Type B pancreatic cell (in vitro differentiated cells): ENCODE measurements at places on chromosomes 7 and 10. TPM values are rescaled to one million over a fixed set of nuclear protein-coding genes. Genes with fewer than 3 reads are reported as not detected.

HMX2 gene
- total RNA-seq, result 0.19 TPM in 1 of 2 replicates, not detected in the other

CNPY1 gene
- not detected in 2 replicates for total RNA-seq

GRCh38 chr10:30459283-30459682, 25.3 kb downstream of the MAP3K8 start:
- DNase-seq, result no peak

TCAF2 gene
- 3.5 and 9.3 TPM in 2 replicates for total RNA-seq

HDAC9 gene
- 6.8 and 8.9 TPM in 2 replicates for total RNA-seq

SLC13A1 gene
- total RNA-seq, result 0.07 and 0.14 TPM in 2 replicates

DNA sequence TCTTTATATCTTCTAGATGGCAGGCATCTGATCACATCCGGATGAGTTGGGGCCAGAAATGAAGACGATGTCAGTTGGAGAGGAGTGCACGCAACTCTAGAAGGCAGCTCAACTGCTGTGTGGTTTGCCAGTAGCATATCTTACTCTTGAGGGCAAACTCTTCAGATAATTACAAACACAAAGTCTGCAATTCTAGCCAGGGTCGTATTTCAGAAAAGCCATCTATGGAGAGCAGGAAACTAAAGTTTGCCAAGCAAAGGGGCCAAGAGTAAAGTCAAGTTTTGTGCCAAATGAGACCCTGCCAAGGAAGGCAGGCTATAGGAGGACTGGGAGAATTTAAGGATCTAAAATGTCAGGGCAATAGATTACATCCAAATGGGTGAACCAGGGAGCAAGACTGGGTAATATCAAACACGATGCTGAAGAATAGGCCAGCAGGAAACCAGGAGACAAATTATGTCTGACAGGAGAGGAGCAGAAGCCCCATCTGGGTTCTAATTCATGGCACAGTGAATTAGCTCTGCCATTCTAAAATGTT, 312.5 kb upstream of the SEMA3C start:
- DNase-seq, result no peak

CYP2W1 gene
- 13.6 and 15.3 TPM in 2 replicates for total RNA-seq

SLC13A4 gene
- 5.2 and 11.3 TPM in 2 replicates for total RNA-seq

- no peak for DNase-seq
Observed at GRCh38 chr10:22646388-22646853, 68.0 kb downstream of the PIP4K2A start.

DNA sequence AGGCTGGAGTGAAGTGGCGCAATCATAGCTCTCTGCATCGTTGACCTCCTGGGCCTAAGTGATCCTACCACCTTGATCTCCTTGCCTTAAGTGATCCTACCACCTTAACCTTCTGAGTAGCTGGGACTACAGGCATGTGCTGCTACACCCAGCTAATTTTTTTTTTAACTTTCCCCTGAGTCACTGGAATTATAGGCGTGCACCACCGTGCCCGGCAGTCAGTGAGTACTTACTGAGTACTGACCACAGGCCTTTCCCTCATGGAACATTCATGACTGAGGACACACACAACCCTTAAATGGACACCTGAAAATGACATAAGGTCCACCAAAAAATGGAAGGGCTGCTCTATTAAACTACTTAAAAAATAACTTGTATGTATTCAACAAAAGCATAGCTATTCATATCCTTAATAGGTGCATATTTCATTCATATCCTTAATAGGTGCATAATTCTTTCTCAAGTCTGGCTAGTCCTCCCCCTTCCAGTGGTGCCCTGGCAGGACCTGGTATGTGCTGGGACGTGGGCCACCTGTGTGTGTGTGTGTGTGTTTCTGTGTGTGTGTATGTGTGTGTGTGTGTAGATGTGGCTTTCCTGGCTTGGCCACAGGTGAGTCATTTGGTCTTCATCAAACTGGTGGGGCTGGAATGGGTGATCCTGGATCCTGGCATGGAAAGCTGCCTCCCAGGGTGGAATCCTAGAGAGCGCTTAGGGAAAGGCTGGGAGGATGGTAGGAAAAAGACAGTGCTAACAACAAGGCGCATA, 3.5 kb downstream of the FAM180A start:
- DNase-seq, result no peak

DNA sequence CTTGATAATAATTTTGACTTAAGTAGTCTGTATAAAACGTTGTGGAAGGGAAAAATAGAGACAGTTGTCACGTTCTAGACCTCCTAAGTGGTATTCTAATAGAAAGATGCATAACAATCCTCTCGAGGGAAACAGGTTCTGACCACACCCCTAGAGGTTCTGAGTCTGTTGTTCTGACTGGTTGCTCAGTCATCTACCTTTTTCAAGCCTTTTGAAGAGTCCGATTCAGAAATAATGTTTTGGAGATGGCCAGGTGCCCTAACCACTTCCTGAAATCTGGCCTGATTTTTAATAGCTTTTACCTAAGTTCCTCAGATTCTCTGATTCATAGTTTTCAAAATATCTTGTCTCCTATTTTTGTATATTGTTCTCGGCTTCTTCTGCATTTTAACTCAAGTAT, 175.6 kb downstream of the HDAC9 start:
- no peak for DNase-seq

GRCh38 chr10:119178372-119179119, at the start of gene PRDX3:
Gene PRDX3 (minus strand): TSS chr10:119178812. CDS start chr10:119178790, 22 bp downstream.
- peak; percentile 95 for DNase-seq

ZNF25 gene
- total RNA-seq, result 2.0 and 6.9 TPM in 2 replicates

GRCh38 chr7:158077934-158078910, 509.4 kb downstream of the PTPRN2 start:
- no peak for DNase-seq

GARIN1A gene
- 2.4 TPM in 2 replicates for total RNA-seq

WDFY4 gene
- 0.05 TPM in 1 of 2 replicates, not detected in the other for total RNA-seq

HUS1 gene
- 26.4 and 34.5 TPM in 2 replicates for total RNA-seq

GRCh38 chr10:89367529-89367928, 10.3 kb upstream of the IFIT1B start:
- DNase-seq, result no peak

- DNase-seq, result no peak
Observed at GRCh38 chr7:48193421-48193820, 22.2 kb downstream of the ABCA13 start.

DPP6 gene
- 4.1 and 4.9 TPM in 2 replicates for total RNA-seq

- no peak for DNase-seq
Observed at GRCh38 chr7:6446838-6447580, 745 bp downstream of the DAGLB start.

DNA sequence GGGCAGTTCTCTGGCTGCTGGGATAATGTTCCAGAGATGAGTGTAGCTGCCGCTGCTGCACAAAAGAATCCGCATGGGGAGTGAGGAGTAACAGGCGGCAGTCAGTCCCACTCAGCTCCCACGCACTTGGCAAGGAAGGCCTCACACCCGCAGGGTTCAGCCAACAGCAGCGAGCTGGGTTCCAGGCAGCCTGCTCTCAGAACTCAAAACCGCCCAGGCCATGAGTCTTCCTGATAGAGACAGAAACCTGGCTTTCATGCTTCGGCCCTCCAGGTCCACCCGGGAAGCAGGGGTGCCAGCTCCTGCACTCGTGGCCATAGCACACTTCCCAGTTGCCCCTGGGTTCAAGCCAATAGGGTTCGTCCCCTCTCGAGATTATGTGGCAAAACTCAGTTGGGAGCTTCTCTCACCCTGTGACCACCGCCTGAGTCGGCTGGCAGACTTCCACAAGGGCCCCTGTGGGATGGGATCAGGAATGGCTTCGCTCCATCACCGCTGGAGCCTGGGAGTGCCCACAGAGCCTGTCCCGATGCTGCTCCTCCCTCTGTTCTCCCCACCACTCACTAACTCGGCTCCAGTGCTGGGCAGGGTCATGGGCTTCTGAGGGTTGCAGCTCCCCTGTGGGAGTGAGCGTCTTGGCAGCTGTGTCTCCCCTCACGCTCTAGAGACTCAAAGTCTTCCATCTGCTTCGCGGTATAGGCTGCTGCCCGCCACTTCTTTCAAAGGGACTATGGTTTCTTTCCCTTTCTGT, 20.6 kb downstream of the CLRN3 start:
- peak; percentile 65 for DNase-seq

ST7 gene
- total RNA-seq, result 18.2 and 25.0 TPM in 2 replicates

CALHM1 gene
- total RNA-seq, result 0.17 TPM in 1 of 2 replicates, not detected in the other

GRCh38 chr7:2723138-2723850, 35.3 kb downstream of the AMZ1 start:
- DNase-seq, result no peak

DNA sequence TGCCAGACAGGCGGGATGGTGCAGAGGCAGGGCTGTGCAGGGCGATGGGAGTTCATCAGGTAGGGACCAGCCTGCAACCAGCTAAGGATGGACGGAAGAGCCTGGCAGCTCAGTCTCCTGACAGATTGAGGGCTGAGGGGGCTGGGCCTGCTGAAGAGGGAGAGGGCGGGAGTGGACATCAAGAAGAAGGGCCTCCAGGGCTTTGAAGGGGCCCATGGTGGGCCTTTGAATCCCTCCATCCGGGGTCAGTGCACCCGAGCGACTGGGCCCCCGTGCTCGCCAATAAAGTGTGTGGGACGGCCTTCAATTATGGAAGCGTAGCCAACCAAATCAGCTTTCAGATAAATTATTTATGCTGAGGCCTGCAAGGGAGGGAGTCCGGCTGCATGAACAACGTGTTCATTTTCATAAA, 431.2 kb downstream of the RPS24 start:
- peak; percentile 58 for DNase-seq

GRCh38 chr10:89075631-89076030, 85.0 kb downstream of the FAS start:
- no peak for DNase-seq
